Stimulated activated CD8-positive, alpha-beta memory T cell treated with anti-CD3 and anti-CD28 coated beads, Interleukin-7, amount 100 ng/mL, for 4 hours (primary cell): ENCODE measurements at places on chromosomes 5 and 9.

- no peak for DNase-seq
Measured at GRCh38 chr5:77259476-77259875, 49.0 kb downstream of the PDE8B start.

DNA sequence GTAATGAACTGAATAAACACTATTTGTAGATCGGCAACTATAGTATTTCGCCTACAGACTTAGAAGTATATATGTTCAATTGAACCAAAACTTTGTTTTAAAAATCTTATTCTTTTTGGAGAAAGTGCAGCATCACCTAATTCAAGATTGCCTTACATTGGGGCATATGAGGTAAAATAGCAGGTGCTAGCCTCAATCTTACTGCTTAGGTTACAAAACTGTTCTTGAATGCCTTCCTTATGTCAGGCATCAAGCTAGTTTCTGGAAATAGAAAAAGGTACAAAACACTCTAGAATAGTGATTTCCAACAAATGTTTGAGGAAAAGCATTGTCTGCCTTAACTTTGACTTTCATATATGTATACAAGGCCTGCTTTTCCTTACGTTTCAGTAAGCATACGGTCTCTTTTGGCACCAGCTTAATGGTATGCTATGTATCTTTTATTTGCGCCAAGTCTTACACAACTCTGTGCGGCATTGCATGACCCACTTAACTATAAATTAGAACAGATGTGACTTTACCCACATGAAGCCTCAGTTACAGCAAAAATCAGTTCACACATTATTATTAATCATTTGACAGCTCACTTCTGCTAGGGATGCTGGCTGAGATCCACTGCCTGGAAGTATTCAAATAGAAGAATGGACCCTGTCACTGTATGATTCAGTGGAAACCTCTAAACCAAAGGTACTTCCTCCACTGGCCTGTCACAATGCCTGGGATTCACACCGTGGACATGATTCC, 174.1 kb downstream of the PRELID2 start:
- no peak for DNase-seq

GRCh38 chr9:11968631-11969030, 724.6 kb upstream of the TYRP1 start:
- no peak for DNase-seq

- no peak for DNase-seq
Measured at GRCh38 chr9:113152699-113153098, 1.9 kb downstream of the SLC31A2 start.

DNA sequence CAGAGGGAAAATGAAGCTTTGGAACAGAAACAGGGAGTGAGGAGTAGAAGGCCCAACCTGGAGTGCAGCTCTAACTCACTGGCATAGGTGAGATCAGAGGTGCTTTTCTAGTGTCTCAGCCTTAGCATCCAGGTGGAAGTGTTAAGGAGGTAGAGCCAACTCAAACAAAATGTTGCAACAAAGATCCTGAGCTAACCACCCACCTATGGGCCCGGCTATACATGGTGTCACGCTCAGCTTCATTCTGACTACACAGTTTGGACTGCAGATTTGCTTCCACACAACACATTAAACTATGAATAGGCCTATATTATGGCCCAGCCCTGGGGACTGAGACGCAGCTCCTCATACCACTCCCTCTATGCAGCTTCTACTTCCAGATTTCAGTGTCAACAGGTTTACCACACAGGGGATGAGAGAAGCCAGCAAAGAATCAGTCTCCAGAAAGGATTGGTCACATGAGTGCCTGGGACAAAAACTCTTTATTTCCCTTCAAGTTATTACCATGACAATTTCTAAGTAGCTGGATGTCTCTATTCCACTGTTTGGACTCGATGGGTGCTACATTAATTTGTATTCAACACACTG, 9.0 kb downstream of the C5orf63 start:
- DNase-seq, result no peak

DNA sequence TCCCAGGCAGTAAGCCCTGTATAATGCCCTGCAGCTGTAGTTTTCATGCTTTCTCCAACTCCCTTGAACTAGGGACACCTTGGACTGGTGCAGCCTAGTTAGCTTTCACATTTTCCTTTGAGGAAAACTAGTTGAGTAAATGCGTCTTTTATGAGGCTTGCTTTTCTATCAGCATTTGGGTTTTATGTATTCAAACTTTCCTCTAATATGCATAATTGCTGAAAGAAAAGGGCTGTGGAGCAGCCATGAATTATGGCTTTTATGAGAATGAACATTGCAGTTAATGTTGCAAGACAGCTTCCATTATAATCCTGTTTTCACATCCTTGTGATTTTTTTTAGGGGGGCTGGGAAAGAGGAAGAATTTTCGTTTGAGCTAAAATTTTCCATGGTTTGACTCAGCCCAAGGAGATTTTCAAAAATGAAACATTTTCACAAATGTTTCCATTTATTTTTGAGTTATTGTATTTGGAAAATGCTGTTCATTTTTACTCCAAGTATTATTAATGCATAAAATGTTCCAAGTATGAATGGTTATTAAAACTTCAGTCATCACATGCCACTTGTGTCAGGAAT, 57.9 kb upstream of the PPP3R2 start:
- DNase-seq, result no peak
